ENCODE measurements at places on chromosomes 4 and X. TPM values are rescaled to one million over a fixed set of nuclear protein-coding genes. Genes with fewer than 3 reads are reported as not detected.

DNA sequence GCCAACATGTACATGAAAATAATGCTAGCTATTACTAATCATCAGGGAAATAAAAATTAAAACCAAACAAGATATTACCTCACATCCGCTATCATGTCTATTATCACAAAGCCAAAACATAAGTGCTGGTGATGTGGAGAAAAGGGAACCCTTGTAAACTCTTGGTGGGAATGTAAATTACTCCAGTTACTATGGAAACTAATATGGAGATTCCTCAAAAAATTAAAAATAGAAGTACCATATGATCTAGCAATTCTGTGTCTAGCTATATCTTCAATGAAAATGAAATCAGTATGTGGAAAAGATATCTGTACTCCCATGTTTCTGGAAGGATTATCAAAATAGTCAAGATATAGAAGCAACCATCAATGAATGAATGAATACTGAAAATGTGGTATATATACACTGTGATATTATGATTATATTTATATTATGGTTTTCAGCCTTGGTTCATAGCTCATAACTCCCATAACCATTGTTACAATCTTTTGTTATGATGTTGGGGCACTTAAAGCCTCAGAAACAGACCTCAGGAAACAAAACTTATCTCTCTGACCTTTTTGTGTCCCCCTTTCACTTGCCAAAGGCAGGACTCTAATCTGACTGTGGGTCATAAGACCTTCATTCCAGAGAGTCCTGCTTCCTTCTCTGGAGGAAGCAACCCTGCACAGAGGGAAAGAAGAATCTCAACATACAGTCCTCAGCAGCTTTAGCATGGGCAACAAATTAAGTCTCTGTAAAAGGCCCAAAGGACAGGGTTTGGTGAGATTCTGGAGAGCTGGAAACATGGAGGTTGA lies 933.2 kb downstream of the ADGRL3 start:
- no peak for DNase-seq

Gene CT47B1
- not detected for polyA plus RNA-seq

- DNase-seq = no peak
Measured at GRCh38 chr4:24768604-24769003, 26.8 kb upstream of the SOD3 start.

- DNase-seq = no peak
Measured at GRCh38 chrX:106415276-106415895, 196.4 kb upstream of the RADX start.

Gene MAGED4
- polyA plus RNA-seq = 29.4 TPM

Gene KIT
- polyA plus RNA-seq = 8.4 TPM

All from forelimb muscle (tissue), 1 donor.